CD4-positive, alpha-beta memory T cell (primary cell): ENCODE measurements at places on chromosomes 2 and 18.

GRCh38 chr2:226893216-226893615 is 57.4 kb downstream of the RHBDD1 start:
- H3K4me3 ChIP-seq: no peak overlapping the region
- no peaks in the 10 kb centered on the region for H3K4me1 ChIP-seq
- no peak for DNase-seq

GRCh38 chr2:195486987-195487644 is 169.9 kb upstream of the SLC39A10 start:
- DNase-seq: no peak
- H3K27ac ChIP-seq: no peak overlapping the region
- H3K27me3 ChIP-seq: no peaks in the 10 kb centered on the region
- peaks cover 24% of the 10 kb centered on the region for H3K4me1 ChIP-seq
- no peak overlapping the region for H3K4me3 ChIP-seq

DNA sequence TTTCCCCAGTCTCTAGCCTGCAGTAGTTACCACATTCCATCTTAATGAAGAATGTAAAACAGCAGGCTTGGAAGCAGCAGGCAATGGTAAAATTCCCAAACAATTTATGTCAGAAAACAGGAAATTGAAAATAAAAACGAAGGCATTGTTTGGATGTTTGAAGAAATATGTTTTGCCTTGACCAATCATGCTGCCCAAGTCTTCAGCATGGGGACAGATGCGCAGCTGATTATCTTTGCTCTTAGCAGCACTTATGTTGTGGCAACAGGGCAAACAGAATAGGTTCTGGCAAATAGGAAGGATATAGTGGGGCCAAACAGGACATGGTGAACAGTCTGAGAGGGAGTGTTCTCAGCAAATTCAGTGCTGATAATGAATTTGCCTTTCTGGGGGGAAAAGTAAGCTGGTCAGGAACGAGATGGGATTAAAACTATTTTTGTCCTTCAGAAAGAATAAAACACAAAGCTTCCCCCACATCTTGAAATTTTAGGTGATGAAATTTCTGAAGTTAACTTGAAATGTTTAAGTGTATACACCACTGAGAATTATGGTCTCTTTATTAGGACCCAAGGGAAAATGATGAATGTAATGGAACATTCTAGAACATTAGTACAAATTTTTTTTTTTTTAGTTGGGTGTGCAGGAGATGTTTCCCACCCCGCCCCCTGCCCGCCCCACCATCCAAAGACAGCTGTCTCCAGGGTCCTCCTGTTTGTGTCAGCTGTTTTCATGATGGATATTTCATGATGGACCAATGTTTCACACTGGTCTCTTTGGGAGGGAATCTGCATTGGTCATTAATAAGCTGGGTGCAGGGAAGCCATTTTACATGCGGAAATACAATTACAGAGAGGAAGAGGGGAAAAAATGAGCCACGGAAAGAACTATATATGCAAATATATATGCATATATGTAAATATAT is 239.5 kb upstream of the REV1 start:
- DNase-seq: no peak
- no peak overlapping the region for H3K27ac ChIP-seq
- H3K27me3 ChIP-seq: no peaks in the 10 kb centered on the region
- H3K4me1 ChIP-seq: no peaks in the 10 kb centered on the region

DNA sequence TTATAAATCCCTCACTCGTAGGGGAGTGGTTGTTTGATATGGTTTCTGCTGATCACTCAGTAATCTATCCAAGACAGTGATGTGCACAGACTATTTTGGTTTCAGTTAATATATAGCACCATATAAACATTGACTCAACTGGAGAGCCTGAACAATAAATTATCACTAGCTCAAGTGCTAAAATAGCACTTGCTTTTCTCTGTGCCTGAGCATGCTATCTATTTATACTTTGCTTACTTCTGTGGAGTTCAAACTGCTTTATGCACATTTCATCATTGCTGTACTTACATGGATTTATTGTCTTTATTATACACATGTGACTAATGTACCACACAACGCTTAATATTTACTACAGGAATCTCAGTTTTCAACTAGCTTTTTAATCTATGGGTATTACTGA is 133.6 kb downstream of the BCL2 start:
- H3K27ac ChIP-seq: peak overlapping the region; percentile 11
